ENCODE measurements at places on chromosomes 5 and 9.

- no peak for DNase-seq
- no peak overlapping the region for H3K27ac ChIP-seq
- no peaks in the 10 kb centered on the region for H3K4me1 ChIP-seq
- H3K36me3 ChIP-seq = no peaks in the 10 kb centered on the region
- no peak overlapping the region for H3K4me3 ChIP-seq
- no peaks in the 10 kb centered on the region for H3K27me3 ChIP-seq
Observed at GRCh38 chr5:86862093-86862492, 244.4 kb downstream of the COX7C start.

DNA sequence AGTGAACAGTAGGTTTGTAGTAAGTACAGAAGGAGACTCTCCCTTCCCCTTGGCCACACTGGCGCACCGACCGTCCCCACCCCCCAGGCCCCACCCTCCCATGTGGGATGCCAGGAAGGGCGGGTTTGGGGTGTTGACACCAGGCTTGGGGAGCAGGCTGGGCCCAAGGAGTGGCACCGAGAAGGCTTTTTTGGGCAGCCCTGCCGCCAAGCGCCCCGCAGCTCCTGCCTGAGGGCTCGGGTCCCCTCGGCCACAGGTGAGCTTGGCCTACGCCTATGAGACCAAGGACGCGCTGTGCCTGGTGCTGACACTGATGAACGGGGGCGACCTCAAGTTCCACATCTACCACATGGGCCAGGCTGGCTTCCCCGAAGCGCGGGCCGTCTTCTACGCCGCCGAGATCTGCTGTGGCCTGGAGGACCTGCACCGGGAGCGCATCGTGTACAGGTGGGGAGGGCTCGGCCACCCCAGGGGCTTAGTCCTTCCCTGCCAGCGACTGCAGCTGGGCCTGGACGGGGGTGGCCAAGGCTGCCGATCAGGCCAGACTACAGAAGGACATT is 7.3 kb downstream of the GRK6 start:
- no peak overlapping the region for H3K4me3 ChIP-seq
- no peaks in the 10 kb centered on the region for H3K4me1 ChIP-seq
- H3K27ac ChIP-seq = no peak overlapping the region
- no peaks in the 10 kb centered on the region for H3K36me3 ChIP-seq
- H3K27me3 ChIP-seq = no peaks in the 10 kb centered on the region

DNA sequence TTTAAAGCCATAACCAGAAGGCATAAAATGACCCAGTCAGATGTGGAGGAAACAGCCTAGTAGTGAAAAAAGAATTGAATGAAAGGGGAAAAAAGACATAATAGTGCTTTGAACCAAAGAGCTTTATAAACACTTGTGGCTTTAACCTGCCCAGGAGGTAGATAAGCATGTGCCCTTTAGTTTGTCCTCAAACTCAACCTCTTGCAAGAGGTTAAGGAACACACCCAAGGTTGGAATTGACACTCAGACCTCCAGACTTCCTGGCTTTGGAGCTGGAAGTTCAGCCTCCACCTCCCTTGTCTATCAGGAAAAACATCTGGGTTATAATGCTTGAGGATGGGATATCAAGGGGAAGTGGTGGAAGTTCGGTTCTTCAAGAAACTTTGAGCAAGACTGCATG is 16.3 kb downstream of the NDUFA8 start:
- peaks cover 3% of the 10 kb centered on the region for H3K4me1 ChIP-seq
- no peak overlapping the region for H3K27ac ChIP-seq
- peaks cover 6% of the 10 kb centered on the region for H3K36me3 ChIP-seq
- no peak overlapping the region for H3K4me3 ChIP-seq
- no peaks in the 10 kb centered on the region for H3K27me3 ChIP-seq

DNA sequence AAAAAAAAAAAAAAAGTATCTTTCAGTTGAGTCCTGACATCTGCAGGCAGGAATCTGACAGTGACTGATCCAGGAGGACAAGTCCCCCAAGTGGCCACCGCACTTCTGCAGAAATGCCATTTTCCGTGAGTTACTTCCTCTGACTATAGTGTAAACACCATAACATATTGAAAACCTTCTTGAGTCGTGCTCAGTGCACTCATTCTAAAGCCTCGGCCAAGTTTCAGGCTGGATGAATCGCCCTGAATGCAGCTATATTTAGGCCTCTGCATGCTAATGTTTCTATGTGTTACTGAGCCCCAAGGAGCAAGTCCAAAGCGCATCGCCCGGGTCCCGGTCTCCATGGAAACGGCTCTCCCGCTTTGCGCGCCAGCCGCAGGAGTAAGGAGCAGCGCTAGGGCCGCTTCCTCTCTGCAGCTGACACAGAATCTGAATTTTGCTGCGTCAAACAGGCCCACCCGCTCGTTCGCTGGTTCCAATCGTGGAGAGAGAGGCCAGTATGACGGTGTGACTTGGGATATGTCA is 335.4 kb downstream of the MSX2 start:
- H3K36me3 ChIP-seq = no peaks in the 10 kb centered on the region
- no peaks in the 10 kb centered on the region for H3K4me1 ChIP-seq
- H3K27ac ChIP-seq = no peak overlapping the region
- no peaks in the 10 kb centered on the region for H3K27me3 ChIP-seq

DNA sequence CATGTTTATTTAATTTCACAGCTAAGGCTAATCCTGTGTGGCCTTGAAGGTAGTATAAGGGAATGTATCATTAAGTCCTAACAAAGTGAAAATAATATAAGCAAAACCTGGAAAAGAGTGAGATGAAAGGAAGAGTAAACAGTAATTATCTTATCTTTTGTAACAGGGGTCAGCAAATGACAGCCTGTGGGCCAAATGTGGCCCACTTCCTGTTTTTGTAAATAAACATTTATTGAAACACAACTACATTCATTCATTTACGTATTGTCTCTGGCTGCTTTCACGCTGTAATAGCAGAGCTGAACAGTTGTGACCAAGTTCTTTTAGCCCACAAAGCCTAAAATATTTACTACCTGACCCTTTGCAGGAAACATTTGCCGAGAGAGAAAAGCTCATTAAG is 78.4 kb upstream of the HTR4 start:
- DNase-seq = no peak
- peaks cover 6% of the 10 kb centered on the region for H3K4me1 ChIP-seq
- peaks cover 10% of the 10 kb centered on the region for H3K27me3 ChIP-seq
- H3K36me3 ChIP-seq = no peaks in the 10 kb centered on the region
- H3K4me3 ChIP-seq = no peak overlapping the region

GRCh38 chr5:132090107-132090506 is 16.5 kb downstream of the CSF2 start:
- H3K4me1 ChIP-seq = no peaks in the 10 kb centered on the region
- H3K36me3 ChIP-seq = no peaks in the 10 kb centered on the region
- H3K4me3 ChIP-seq = no peak overlapping the region
- no peaks in the 10 kb centered on the region for H3K27me3 ChIP-seq
- H3K27ac ChIP-seq = no peak overlapping the region
- no peak for DNase-seq

DNA sequence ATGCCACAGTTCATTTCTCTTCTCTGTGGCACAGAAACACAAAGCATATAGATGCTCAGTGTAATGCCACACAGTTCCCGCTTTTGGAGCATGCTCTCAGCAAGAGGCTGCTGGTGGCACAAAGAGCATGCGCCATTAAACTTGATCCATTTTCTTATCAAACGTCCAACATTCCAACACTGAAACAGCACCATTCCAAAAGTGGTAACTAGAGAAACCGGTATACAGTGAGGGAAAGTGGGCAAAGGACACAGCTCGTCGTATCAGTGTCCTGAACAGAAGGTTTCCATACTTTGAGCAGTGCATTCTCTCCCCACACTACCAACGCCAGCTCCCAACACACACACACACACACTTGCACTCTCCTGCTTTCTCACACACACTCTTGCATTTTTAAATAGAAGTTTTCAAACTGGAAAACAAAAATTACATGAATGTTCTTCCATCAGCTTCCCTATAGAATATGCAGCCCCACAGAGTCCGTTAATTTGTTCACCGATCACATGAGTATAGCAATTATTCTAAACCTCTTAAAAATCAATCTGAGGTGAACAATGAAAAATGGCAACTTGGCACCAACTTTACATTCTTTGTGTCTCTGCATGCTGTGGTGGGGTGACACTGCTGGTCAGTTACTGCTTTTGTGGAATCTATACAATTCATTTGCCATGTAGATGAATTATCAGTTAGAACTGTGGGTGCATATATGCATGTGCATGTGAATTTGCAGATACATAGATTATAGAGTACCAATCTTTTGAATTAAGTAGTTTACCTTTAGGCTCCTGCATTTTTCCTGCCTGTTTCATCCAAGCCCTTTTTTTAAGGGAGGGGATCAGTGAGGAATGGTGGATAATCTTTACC is 5.7 kb downstream of the NFIB start:
- no peak for DNase-seq
- no peaks in the 10 kb centered on the region for H3K27me3 ChIP-seq
- H3K36me3 ChIP-seq = no peaks in the 10 kb centered on the region
- H3K27ac ChIP-seq = peak overlapping the region; percentile 82
- H3K4me3 ChIP-seq = peak overlapping the region; percentile 13
- no peaks in the 10 kb centered on the region for H3K4me1 ChIP-seq

GRCh38 chr5:57761513-57761912 is 278.9 kb upstream of the ACTBL2 start:
- H3K36me3 ChIP-seq = no peaks in the 10 kb centered on the region
- H3K4me3 ChIP-seq = no peak overlapping the region

GRCh38 chr9:128635266-128636023 is 21.2 kb downstream of the DYNC2I2 start:
- peak; percentile 66 for DNase-seq
- H3K36me3 ChIP-seq = peaks cover 8% of the 10 kb centered on the region
- H3K4me3 ChIP-seq = no peak overlapping the region
- H3K27me3 ChIP-seq = no peaks in the 10 kb centered on the region
- peaks cover 32% of the 10 kb centered on the region for H3K4me1 ChIP-seq

DNA sequence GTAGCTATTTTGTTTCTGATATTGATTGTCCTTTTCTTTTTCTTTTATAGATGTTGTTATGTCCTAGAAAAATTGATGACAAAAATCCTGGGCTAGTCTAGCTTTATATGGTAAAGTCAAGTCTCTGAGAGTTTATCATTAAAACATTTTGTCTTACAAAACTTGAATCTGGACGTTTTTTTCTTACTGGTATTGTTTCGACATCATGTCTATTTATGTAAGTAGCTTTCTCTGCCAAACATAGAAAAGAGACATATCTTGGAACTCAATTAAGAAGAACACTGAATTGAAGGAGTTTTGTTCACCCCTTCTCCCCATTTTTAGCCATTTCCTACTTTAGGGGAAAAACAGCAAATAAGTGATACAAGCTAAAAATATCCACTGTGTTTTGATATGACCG is 151.5 kb downstream of the ISOC1 start:
- H3K27me3 ChIP-seq = no peaks in the 10 kb centered on the region
- H3K27ac ChIP-seq = no peak overlapping the region
- H3K36me3 ChIP-seq = no peaks in the 10 kb centered on the region
- H3K4me3 ChIP-seq = no peak overlapping the region
- no peak for DNase-seq

GRCh38 chr9:113695440-113695851 is 180.7 kb upstream of the ZNF618 start:
- H3K36me3 ChIP-seq = no peaks in the 10 kb centered on the region
- no peaks in the 10 kb centered on the region for H3K27me3 ChIP-seq
- H3K4me1 ChIP-seq = no peaks in the 10 kb centered on the region
- no peak overlapping the region for H3K27ac ChIP-seq
- no peak for DNase-seq
- no peak overlapping the region for H3K4me3 ChIP-seq

DNA sequence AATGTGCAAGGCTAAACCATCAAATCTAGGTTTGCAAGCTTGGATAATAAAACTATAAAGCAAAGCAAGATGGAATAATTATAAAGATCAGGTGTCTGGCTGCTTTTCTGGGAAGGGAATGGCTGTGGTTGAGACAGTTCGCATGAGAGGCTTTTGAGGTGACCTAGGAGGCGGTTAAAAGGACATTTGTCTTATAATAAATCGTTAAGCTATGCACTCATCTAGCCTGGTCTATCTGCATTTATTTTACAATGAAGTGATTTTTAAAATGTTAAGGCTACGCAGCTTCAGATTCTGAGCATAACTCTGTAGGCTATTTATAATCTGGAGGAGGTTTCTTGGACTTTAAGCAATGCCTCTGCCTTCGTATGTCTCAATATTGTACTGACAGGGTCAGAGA is 29.4 kb upstream of the MAN2A1 start:
- H3K27me3 ChIP-seq = peaks cover 2% of the 10 kb centered on the region
- no peak overlapping the region for H3K27ac ChIP-seq
- H3K4me1 ChIP-seq = no peaks in the 10 kb centered on the region
- H3K4me3 ChIP-seq = no peak overlapping the region
- no peaks in the 10 kb centered on the region for H3K36me3 ChIP-seq
- no peak for DNase-seq

DNA sequence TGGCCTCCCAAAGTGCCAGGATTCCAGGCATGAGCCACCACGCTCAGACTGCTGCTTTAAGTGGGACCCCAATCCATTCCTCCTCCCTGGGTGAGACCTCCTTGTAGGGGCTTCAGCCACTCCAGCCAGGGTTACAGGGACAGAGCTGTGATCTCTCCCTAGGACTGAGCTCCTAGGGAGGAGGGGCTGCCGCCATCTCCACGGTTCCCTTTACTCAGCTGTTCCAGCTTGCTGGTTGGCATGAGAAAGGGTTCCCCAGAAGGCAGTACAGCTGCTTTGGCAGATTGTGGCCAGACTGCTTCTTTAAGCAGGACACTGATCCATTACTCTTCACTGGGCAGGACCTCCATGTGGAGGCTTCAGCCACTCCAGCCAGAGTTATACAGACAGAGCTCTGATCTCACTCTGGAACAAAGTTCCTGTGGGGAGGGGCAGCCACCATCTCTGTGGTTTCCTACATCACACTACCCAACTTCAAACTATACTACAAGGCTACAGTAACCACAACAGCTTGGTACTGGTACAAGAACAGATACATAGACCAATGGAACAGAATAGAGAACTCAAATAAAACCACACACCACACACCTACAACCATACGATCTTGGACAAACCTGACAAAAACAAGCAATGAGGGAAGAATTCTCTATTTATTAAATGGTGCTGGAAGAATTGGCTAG is 7.2 kb downstream of the INSL6 start:
- H3K4me3 ChIP-seq = no peak overlapping the region
- H3K27ac ChIP-seq = no peak overlapping the region
- H3K36me3 ChIP-seq = no peaks in the 10 kb centered on the region
- H3K4me1 ChIP-seq = no peaks in the 10 kb centered on the region
- no peak for DNase-seq
- no peaks in the 10 kb centered on the region for H3K27me3 ChIP-seq

DNA sequence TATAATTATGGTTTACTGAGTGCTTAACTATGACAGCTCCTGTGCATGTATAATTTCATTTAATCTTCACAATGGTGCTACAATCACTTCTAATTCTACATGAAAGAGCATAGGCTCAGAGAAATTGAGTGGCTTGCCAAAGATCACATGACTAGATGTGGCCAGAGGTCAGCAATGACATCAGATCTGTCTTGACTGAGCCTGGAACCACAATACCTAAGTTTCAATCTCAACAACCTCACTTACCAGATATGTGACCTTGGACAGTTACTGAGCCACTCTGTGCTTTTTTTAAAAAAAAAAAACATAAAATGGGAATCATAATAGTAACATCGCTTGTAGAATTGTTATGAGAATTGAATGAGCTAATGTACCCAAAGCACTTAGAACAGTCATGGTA is 130.7 kb downstream of the TRIM32 start:
- no peaks in the 10 kb centered on the region for H3K4me1 ChIP-seq
- no peak overlapping the region for H3K27ac ChIP-seq
- no peaks in the 10 kb centered on the region for H3K36me3 ChIP-seq
- no peak overlapping the region for H3K4me3 ChIP-seq
- no peak for DNase-seq
- H3K27me3 ChIP-seq = no peaks in the 10 kb centered on the region
